ENCODE measurements at places on chromosomes 2 and 18.

DNA sequence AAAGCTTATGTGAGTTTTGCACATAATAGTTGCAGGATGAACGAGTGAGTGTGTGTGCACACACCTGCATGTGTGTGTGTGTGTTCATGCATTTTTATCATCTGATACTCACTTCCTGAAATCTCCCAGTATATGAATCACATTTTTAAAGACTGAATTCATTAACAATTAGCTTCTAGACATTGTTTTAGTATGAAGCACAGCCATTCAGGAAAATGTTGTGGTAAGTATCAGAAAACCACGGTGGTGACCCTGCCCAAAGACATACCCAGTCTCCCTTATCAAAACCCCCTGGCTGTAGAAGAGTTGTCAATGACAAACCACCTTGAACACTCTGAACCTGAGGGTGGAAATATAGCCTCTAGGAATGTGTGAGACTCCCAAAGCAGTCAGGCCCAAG lies 220.8 kb downstream of the ALK start:
- no peak for DNase-seq
- H3K4me3 ChIP-seq = no peak overlapping the region
- H3K27me3 ChIP-seq = no peaks in the 10 kb centered on the region
- 0 out of 2 replicates have a peak, but pooled peaks cover 3% of the 10 kb centered on the region for H3K4me1 ChIP-seq
- no peaks in the 10 kb centered on the region for H3K36me3 ChIP-seq

GRCh38 chr18:74110976-74111375 lies 36.7 kb downstream of the FBXO15 start:
- H3K4me1 ChIP-seq = peaks cover 20% of the 10 kb centered on the region
- DNase-seq = no peak
- H3K4me3 ChIP-seq = no peak overlapping the region
- no peaks in the 10 kb centered on the region for H3K27me3 ChIP-seq

GRCh38 chr18:10009321-10010144 lies 95.7 kb downstream of the VAPA start:
- H3K36me3 ChIP-seq = no peaks in the 10 kb centered on the region
- no peaks in the 10 kb centered on the region for H3K27me3 ChIP-seq
- H3K4me1 ChIP-seq = no peaks in the 10 kb centered on the region
- no peak overlapping the region for H3K4me3 ChIP-seq

GRCh38 chr18:55432307-55433040 lies 155.5 kb downstream of the TCF4 start:
- no peaks in the 10 kb centered on the region for H3K27me3 ChIP-seq
- H3K4me3 ChIP-seq = no peak overlapping the region
- H3K27ac ChIP-seq = no peak overlapping the region
- peaks cover 14% of the 10 kb centered on the region for H3K4me1 ChIP-seq
- no peak for DNase-seq

DNA sequence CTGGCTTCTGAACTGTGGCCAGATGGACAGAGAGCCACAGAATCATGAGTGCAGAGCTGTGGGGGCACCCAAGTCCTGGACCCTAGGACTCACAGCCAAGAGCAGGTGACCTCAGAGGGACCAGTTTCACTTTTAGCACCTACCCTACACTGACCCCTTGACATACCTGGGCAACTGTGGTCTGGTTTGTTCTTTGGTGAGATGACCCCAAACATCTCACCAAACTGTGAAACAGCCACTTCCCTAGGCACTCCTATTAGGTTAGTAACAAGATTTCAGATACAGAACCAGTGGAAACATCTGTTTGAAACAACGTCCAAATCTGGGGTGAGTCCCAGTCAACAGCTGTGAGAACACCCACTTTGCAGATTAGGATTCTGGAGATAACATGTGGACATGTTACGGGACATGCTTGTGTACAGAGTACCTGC lies 1.9 kb upstream of the ZFP36L2 start:
- peaks cover 31% of the 10 kb centered on the region for H3K4me1 ChIP-seq
- H3K27me3 ChIP-seq = no peaks in the 10 kb centered on the region
- H3K4me3 ChIP-seq = peak overlapping the region; percentile 97
- no peak overlapping the region for H3K27ac ChIP-seq
- no peak for DNase-seq

DNA sequence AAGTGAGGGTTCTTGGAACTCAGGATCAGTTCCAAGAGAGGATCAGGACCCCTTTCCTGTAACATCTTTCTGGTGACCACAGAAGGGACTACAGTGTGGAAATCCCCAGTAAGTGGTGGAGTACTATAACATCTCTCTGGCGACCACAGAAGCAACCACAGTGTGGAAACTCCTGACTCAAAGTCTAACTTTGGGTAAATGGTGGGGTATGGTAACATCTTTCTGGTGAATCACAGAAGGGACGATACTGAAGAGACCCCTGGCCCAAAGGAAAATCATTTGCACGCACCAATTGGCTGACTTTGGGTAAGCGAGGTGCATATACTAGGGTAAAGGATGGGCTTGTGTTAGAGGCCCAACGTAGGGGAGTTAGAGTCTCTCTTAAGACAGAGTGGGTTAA lies 56.3 kb upstream of the GULP1 start:
- no peak overlapping the region for H3K4me3 ChIP-seq
- no peak overlapping the region for H3K27ac ChIP-seq
- H3K27me3 ChIP-seq = no peaks in the 10 kb centered on the region

- H3K4me1 ChIP-seq = peaks cover 14% of the 10 kb centered on the region
- H3K36me3 ChIP-seq = no peaks in the 10 kb centered on the region
- peaks cover 45% of the 10 kb centered on the region for H3K27me3 ChIP-seq
- no peak overlapping the region for H3K4me3 ChIP-seq
These were observed 43.6 kb downstream of the MC2R start for GRCh38 chr18:13871701-13872100.

DNA sequence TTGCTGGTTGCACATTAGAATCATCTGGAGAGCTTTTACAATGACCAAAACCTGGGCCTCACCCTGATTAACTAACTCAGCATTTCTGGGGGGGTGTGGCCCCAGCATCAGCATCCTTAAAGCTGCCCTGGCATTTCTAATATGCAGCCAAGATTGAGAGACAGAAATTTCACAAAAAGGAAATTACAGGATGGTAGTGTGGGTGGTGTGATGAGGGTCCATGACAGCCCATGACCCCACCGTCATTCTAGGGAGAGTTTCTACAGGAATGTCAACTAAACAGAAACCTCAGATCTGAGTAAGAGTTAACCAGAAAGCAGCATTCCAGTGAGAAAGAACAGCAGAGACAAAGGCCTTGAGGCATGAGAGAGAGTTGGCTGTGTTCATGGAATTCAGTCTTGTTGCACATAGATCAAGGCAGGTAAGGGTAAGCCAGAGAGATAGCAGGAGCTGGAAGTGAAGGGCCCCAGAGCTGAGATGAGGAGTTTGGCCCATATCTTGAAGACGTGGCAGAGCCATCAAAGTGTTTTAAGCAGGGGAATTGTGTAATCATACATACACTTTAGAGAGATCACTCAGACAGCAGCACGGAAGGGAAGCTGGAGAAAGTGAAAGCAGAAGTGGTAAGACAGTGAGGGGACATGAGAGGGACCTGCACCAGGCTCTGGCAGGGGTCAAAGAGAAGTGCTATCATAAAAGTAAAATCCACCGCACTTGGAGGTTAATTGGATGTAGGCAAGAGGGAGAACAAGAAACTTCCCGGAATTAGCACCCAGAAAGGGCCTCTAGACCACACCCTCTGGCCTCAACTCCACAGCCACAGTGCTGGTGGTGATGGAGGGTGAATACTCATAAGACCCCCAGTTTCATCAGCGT lies 7.8 kb upstream of the TRABD2A start:
- peaks cover 12% of the 10 kb centered on the region for H3K27me3 ChIP-seq
- no peak for DNase-seq
- H3K27ac ChIP-seq = no peak overlapping the region
- H3K4me3 ChIP-seq = no peak overlapping the region

- H3K4me1 ChIP-seq = no peaks in the 10 kb centered on the region
- H3K36me3 ChIP-seq = no peaks in the 10 kb centered on the region
- no peak overlapping the region for H3K27ac ChIP-seq
- no peaks in the 10 kb centered on the region for H3K27me3 ChIP-seq
These were observed 57.8 kb upstream of the MC2R start for GRCh38 chr18:13973061-13973575.

- DNase-seq = no peak
- H3K4me1 ChIP-seq = no peaks in the 10 kb centered on the region
- no peaks in the 10 kb centered on the region for H3K36me3 ChIP-seq
- no peak overlapping the region for H3K27ac ChIP-seq
These were observed 104.3 kb downstream of the AGPS start for GRCh38 chr2:177496921-177497320.

GRCh38 chr2:55107436-55107835 lies 57.2 kb upstream of the RTN4 start:
- no peak for DNase-seq
- no peak overlapping the region for H3K27ac ChIP-seq
